NCI-H1048 (cell line): ENCODE measurements at places on chromosomes 16 and 17.

GRCh38 chr17:77830816-77831473 lies 127.6 kb upstream of the TNRC6C start:
- DNase-seq, result no peak

DNA sequence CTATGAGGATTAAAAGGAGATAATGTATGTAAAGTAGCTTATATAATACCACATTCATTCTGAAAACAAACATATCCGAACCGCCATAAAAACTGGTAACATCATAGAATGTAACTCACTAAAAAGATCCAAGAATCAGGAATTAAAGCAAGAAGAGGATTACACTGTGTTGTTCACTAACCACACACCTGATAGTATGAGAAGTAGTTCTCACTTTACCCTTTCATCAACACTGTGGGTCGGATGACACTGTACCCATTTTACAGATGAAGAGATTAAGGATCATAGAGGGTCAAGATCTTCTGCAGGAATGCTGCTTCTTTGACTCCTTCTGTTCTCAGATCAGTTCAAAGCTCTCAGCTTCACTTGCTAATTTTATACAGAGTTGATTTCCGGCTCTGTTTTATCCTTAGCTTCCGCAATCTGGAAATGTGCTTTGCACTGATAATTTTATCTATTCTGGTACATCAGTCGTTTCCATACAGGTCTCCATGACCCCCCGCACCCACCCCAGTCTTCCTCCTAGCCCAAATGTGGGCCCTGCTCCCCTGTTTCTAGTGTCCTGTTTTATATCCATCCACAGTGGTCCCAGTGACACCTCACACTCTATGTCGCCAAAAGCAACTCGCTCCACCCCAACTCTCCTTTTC lies 288.6 kb upstream of the CCL2 start:
- no peak for DNase-seq

DNA sequence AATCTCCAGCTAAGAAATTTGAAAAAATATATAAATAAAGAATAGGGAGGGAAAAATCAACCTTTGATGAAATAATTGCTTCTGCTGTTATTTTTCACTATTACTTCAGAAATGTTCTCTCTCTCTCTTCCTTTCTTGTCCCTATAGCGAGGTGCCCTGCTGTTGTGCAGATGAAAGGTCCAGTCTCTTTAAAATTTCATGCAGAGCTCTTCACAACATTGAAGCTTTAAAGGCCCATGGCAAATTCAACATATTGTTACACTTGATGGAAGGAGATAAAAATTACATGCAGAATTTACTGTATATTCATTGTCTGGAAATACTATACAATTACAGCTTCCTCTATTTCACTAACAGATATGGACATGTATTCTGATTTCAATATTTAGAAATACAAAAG lies 86.4 kb upstream of the PSMD7 start:
- DNase-seq, result no peak

DNA sequence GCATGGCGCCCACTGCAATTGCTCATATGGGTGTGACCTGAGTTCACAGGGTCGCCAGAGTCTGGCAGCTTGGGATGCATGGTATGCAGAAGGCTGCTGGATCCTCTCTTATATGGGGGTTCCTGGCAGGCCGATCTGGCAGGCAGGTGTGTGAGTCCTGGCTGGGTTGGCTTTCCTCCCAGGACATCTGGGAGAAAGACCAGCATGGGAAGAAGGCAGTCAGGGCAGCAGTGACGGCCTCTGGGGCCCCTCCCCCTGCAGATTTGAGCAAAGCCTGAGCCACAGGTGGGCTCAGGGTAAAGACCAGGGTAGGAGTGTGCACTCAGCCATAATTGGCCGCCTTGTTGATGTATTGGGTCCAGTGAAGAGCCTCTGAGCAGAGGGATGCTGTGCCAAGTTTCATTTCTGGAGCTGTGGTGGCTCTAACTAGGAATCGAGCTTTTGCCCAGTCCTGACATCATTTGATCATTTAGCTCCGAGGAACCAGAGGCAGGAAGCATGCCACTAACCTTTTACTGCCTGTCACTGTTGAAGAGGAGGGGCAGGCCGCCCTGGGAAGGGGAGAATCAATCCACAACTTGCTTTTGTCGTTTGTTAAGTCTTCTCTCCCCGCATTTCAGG lies 174.3 kb downstream of the CCDC182 start:
- DNase-seq, result no peak

DNA sequence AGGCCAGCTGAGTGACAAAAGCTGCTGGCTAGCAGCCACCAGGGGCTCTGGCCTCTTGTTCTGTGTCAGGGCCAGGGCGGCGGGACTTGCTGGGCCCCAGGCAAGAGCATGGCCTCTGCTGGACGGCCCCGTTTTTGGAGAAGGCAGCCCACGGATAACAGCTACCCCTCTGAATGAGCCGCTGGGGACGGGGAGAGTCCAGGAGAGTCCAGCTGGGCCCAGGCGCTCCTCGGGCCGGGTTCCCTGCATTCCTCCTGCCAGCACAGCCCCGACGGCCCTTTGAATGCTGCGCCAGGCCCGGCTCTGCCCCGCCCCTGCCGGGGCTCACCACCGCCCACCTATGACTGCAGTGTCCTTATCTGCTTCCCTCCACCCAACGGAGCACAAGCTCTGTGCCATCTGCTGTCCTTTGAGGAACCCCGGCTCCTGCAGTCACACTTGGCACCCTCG lies 33.4 kb downstream of the SLC7A5 start:
- DNase-seq, result no peak

- DNase-seq, result no peak
These were observed 1047.2 kb downstream of the CDH11 start for GRCh38 chr16:64074706-64075105.

DNA sequence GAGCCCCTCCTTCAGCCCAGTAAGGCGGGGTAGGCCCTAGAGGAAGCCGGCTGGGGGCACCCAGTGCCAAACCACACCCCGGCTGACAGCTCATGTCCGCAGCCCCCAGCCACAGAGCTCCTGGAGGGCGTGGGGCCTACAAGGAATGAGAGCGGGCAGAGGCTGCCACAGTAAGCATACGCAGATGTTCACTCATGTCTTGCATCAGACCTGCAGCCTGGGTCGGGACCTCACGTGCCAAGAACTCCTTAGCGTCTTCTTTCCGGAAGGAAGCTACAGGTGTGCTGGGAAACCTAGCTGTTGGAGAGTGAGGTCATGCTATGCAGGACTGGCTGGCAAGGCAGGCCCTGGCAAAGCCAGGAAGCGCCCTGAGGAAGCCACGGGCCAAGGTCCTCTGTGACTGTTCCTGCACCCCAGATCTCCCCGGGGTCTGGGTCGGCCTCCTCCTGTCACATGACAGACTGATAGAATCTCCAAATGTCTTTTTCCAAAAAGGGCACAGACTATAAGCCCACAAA lies 1.6 kb downstream of the ZNF598 start:
- DNase-seq, result no peak

DNA sequence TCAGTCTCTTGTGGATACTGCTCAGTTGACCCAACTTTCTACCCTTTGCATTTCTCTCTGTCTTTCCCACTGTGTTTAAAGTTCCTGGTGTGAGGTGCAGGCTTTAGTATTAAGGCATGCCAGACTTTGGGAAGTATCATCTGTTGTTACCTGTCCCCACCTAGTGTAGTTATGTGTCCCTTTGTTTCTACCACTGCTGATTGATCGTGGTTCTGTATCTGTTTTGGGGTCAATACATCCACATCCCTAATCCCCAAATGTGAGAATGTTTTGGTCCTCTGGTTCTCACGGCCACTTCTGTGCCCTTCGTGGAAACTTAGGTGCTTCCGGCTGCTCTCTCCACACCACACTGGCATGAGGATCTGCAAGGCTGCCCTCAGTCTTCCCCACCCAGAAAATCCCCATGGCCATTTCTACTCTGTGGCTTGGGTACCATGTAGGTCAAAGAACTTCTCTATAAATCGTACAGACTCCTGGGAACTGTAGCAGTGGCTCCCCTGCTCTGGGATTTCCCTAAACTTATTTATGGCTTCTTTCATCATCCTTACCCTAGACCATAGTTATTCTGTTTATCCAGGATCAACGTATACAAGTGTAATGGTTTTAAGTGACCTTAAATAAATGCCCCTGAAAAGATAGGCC lies 443.2 kb downstream of the XYLT1 start:
- DNase-seq, result no peak

DNA sequence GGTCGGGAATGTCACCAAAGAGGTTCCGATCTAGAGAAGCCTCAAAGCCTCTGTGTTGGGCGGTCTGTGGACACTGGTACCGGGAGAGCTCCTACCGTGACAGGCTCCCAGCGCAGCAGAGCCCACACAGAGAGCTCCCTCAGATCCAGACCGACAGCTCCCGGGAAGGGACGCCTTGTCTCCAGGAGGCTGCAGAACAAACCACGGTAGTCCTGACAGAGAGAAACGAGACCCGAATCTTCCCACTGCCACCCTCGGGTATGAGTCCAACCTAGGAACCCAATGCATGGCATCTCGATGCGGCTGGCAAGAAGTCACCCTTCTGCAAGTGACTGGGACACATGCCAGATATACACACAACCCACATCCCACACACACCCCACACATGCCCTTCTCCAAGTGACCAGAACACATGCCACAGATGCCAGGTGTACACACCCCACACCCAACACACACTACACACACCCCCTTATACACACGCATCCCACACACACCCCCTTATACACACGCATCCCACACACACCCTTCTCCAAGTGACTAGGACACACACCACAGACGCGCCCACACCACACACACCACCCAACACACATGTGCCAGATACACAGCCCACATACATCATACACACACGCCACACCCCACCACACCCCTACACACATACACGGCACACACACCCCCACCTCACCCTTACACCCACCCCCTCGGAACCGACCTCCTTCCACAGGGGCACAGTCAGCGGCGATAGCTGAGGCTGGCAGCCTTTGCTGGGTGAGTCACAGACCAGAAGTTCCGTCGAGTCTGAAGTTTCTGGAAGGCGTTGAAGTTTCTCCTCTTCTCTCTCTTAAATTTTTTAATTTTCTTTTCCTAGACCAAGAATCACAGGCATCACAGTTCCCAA lies 15.9 kb upstream of the CYTH1 start:
- no peak for DNase-seq

GRCh38 chr16:87180069-87180468 lies 137.1 kb downstream of the C16orf95 start:
- DNase-seq, result no peak

DNA sequence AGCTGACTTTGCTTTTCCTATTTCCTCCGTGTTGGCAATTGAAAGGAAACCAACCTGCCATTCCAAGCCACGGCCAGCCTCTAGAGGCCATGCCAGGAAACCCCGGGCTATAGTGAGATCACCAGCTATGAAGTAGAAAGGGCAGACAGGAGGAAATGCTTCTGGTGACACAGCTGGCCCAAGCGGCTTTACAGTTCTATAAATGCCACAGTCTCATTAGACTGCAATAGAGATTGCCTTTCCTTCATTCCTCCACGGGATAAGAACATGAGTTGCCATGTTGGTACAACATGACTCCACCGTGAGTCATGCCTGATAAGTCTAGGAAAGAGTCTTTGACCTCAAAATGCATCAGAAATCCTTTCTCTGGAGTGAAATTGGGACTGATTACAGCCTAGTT lies 384.9 kb downstream of the GRIN2A start:
- DNase-seq, result no peak

GRCh38 chr17:82175951-82176350 lies 36.7 kb downstream of the CCDC57 start:
- no peak for DNase-seq

DNA sequence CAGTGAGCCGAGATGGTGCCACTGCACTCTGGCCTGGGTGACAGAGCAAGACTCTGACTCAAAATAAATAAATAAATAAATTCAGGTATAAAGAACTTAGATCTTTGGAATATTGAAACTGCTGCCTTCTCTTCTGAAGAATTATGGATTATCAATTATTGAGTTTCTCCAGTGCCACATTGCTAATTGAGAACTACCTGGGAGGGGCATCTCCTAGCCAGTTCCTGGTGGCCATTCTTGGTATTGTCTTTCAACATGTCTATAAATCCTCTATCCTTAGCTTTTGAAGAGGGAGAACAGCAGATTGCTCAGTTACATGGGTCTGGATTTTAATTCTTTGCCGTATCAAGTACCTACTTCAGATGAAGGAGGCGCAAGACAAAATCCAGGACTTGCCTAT lies 29.2 kb downstream of the CALCOCO2 start:
- DNase-seq, result no peak

- DNase-seq, result no peak
These were observed 58.2 kb downstream of the MFSD11 start for GRCh38 chr17:76796081-76796480.

DNA sequence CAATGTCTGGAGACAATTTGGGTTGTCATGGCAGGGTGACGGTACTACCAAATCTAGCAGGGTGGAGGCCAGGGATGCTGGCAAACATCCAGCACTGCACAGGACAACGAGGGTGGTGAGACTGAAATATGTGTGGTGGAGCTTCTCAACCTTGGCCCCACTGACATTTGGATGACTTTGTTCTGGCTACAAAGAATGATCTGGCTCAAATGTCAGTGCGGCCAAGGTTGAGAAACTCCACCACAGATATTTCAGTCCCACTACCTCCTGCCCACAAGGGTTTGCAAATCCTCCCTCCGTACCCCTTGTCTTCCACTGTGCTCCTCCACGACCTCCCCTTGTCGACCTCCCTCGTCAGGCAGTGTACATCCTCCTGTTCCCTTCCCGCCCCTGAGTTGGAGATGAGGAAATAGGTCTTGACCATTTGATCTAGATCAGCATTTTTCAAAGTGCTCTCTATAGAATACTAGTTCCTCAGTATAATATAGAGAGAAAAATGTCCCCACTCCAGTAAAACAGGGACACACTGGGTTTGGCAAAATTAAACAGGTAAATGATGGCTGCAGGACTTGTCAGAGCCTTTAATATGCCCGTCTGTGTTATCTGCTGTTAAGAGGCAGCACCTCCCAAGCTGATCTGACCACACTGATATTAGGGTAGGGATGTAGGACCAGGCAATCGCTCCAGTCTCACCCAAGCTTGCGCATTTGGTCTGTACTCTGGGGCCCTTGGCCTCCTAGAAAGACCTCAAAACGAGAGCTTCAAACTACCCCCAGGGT lies 6.8 kb downstream of the OSGIN1 start:
- DNase-seq, result no peak

- DNase-seq, result no peak
These were observed 75.1 kb downstream of the MSI2 start for GRCh38 chr17:57331423-57331822.

- no peak for DNase-seq
These were observed 51.8 kb downstream of the PIMREG start for GRCh38 chr17:6496116-6496481.

DNA sequence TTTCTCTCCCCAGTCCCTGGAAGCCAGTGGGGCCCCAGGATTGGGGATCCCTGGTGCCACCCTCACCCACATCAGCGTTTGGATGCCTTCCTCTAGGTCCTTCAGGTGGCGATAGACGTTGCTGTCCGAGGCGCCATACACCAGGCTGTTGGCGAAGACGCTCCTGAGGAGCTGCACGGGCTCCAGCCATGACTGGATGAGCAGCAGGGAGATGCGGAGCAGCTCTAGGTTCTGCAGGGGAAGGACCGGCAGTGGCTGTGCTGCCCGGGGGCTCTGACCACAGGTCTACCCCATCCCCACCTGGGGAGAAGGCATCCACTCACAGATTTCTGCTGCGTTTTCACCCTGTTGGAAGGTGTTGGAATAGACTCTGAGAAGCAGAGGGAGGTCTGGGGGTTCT lies 1.0 kb downstream of the GH2 start:
- no peak for DNase-seq

GRCh38 chr17:57877803-57878377 lies 28.0 kb upstream of the MRPS23 start:
- DNase-seq, result no peak
